ENCODE measurements at places on chromosomes 11 and 22.

DNA sequence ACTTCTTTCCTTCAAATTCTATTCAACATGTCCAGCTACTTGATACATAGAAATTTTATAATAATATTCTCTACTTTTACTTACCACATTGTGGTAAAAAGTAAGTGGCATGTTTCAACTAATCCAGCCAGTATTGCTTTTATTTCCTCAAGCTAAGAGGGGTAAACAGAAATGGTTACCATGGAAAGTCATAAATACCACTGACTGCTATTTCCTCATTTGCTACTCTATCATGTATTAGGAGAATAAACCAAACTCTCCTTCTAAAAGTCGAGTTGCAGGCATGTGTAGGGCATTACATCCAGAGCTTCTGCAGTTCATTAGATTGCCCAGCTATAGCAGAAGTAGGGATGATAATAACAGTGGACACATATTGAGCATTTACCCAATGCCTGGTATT is 208.4 kb downstream of the MAML2 start:
- no peak for DNase-seq

DNA sequence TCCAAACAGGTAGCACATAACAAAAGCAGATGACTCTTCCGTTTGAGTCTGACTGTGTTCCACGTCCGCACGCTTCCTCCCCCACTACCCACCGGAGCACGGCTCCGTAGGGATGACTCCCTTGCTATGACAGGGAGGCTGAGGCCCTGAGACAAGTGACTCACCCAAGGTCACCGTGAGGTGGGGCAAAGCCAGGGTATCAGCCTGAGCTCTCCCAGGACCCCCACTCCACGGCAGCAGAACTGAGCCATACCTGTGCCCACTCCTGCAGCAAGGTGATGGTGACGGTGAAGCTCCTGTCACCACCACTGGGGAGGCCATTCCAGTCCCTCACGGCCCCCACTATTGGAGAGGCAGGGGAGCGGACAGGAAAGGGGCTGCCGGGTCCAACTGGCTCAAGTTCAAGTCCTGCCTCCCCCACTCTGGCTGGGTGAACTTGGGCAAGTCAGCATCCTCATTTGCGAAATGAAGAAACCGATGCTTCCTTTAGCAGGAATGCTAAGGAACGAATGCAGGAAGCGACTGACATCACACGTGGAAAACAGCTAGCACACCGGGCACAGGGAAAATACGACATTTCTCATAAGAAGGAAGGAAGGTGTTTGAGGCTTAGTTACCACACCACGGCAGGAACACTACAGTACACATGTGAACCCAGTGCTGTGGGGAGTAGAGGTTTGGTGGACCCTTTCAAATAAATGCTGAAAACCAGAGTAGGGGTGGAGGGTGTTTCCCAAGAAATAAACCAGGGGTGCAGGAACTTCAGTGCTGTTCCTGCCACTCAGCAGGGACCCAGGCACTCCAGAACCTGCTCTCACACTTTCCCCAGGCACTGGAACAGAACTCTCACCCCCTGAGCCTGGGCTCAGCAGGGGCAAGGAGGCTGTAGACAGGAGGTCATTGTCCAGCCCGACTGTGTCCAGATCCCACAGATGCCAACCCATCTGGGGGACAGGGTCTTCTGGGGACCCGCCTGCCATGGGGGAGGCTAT is 32.4 kb upstream of the CBX7 start:
- DNase-seq, result no peak

- DNase-seq, result no peak
Observed at GRCh38 chr22:23686416-23687024, 4.3 kb upstream of the RGL4 start.

DNA sequence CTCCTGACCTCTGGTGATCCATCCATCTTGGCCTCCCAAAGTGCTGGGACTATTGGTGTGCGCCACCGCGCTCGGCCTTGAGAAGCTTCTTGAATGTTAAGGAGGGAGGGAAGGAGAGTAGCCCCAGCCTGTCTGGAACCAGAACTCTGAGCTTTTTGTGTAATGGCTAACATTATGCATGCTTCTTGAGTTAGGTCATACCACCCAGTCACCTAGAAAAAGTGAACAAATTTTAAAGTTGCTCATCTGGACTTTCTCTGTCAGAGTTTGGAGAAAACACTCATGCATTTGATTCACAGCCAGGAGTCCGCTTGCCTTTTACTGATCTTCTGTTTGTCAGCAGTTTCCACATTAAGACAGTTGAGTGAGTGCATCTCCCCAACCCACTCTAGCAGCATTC is 82.1 kb downstream of the PPP6R3 start:
- DNase-seq, result no peak

DNA sequence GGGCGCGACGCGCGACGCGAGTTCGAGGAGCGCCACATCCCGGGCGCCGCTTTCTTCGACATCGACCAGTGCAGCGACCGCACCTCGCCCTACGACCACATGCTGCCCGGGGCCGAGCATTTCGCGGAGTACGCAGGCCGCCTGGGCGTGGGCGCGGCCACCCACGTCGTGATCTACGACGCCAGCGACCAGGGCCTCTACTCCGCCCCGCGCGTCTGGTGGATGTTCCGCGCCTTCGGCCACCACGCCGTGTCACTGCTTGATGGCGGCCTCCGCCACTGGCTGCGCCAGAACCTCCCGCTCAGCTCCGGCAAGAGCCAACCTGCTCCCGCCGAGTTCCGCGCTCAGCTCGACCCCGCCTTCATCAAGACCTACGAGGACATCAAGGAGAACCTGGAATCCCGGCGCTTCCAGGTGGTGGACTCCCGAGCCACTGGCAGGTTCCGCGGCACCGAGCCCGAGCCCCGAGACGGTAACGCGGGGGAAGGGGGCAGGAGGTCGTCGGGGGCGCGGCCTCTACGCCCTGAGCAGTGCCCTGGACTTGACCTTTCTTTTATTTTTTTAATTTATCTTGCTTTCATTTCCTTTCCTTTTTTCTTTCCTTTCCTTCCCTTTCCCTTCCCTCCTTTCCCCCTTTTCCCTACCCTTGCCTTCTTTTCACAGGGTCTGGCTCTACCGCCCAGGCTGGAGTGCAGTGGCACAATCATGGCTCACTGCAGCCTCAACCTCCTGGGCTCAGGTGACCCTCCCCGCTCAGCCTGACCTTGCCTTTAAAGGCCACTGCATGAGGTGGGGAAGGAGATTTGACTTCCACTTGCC is 5.0 kb downstream of the MPST start:
- no peak for DNase-seq

DNA sequence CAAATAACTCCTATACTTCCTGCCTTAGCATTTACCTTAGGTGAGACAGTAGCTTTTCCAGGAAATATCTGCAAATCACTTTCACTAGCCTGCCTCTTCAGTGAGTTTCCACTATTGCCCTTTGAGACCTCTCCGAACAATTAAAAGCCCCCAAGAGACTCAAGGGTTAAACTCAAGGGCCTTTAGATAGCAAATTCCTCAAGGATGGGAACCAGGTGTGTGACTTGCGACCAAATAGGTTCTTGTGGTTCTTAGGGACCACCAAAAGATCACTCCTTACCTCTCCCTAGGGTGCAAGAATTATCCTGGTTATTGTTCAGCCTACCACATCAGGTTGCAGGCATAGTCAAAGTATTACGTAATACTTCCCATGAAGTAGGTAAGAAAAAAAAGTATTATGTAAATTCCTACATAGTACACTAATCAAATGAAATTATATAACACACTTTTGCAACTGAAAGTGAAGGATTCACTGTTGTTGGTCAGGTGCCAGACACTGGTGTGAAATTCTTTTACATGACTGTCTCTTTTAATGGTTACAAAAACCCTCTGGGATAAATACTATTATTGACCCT is 1.4 kb upstream of the RDX start:
- DNase-seq, result no peak

DNA sequence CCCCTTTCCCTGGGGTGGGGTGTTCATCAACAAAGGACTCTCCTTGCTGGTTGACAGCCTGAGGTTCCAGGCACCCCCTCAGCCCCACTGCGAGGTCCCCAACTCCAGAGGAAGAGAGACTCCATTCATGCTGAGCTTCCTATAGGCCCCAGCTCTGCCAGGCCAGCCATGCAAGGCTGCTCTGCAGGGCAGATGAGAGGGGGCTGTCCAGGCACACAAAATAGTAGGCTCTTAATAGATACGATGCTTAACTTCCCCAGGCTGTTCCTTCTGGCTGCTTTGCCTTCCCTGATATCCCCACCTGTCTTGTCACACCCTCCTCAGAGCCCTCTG is 45.0 kb upstream of the CRYBB3 start:
- no peak for DNase-seq

DNA sequence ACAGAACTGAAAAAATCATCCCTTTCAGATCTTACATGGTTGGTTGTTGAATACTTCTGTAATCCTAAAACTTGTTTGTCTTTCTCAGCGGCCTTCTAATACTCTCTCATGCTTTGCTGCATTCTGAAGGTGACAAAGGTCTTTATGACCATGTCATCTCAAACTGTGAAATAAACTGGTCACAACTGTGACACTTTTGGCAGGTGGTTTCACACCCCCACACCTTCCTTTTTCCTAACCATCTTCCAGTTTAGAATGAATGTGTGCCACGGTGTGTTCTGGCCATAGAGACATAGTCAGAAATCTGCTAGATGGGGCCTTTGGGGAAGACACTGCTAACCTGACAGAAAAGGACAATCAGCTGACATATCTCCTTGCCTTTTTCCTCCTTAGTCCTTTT is 14.7 kb upstream of the RFPL3 start:
- no peak for DNase-seq

- DNase-seq, result no peak
Observed at GRCh38 chr11:120336641-120337354, 585 bp downstream of the ARHGEF12 start.

DNA sequence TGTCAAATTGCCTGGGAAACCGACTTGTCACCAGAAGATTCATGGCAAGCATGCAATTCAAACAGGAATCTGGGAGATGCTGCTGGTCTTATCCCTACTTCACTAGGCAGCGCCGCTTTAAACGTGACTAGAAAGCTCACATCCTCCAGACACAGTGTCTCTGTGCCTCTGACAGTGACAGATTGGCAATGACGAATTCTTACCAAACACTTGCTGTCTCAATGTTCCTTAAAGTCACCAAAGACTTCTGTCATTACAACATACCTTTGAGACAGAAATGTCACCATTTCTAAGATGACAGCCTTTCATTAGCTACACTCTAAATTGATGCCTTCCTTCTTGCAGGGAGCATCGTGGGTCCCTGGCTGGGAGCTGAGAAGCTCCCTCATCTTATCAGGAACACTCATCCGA is 197.8 kb downstream of the CWF19L2 start:
- DNase-seq, result no peak

DNA sequence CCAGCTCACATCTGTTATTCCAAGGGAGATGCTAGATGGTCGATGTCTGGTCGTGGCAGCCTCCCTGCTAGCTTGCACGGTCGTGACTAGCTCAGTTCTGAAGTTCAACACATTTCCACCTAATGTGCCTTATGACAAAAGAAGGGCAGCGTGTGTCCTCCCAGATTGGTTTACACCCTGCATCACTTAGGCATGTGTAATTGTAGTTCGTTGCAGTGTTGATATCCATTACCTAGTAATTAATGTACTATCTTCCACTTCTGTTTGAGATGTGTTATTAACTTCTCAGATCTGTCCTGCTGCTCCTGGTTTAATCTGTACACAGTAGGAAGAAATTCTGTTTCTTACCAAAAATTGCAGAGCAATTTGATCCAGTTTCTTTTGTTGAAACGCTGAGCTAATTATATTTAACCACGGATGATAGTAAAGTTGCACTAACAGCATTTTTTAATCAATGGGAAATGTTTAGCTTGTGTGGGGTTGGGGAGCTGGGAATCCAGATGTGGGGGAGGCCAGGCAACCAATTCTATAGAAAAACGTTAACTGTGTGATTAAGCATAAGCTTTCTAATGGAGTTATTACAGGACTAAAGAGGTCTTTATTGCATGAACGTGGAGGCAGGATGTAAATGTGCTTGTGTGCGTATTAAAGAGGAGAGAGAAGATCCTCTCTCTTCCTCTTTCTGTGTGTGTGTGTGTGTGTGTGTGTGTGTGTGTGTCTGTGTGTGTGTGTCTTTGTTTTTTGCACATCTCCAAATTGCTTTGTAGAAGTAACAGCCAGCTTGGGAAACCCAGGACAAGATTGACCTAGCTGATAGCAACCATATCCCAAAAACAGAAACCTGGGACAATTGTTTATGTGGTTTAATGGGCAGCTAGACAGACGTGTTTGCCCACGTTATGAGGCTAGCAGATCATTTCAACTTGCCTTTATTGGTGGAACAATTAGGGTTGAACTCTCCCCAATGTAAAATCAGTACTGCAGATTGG is 145.7 kb upstream of the TTC12 start:
- peak; percentile 39 for DNase-seq

DNA sequence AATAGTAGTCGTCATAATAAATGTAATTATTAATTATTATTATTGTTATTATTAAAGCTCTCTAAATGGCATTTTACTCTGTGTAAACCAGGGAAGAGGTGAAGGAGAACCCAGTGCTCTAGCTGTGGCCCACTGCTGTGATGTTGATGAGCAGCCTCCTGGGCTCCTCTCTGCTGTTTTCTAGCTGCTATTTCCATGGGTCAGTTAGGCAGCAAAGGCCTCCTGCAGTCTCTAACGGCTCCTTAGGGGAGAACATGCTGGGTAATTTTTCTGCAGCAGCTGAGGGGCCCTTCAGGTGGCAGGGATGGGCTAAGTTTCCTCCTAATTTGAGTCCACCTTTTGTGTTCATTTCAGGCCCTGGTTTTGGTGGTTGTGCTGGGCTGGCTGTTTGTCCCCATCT is 24.6 kb downstream of the SLC5A1 start:
- no peak for DNase-seq

DNA sequence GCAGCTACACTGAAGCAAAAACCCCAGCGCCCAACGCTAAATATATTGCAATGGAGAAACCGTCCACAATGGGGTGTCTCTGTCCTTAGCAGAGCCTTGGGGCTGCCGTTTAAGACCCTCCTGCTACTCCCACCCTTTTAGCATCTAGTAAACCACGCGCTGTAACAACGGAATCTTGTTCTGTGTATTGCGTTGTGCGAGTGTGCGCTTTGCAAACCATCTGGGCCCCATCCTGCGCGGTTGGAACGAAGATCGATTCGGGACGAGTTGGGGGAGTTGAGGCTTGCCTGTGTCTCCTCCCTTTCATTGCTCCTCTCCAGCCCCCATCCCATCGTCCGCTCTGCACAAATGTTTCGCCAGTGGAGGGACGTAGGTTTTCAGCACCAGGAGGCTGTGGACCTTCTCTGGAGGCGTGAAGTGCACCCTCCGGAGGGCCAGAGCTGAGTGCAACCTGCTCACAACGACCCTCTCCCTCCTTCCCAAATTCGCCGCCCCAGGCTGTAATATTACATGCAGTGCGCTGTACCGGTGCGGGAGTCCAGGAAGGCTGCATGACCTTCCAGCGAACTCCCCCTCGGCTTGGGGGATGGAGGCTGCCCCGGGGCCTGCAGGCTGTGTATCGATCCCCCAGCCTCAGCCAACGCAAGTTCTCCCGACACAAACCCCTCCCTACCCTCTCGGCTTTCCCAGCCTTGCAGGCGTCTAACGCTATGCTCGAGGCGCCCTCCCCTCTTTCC is 1.6 kb upstream of the KMT2A start:
- no peak for DNase-seq

DNA sequence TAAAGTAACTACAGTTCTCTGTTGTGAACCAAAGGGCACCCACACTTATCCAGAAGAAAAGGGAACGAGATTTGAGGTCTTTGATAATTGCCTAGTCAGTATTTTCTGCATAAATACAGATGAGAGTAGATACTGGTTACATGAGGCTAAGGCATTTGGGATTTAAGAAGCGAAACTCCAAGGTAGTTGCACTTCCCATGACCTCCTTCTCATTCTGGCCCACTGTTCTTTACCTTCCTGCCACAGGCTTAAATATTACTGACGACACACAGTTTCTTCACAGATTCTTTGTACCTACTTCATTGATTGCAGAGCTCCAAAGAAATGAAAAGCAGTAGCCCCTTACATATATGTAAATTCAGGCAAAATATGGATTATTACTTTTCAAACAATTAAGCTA is 915.3 kb downstream of the LRRC4C start:
- DNase-seq, result no peak
